DND-41 (cell line): ENCODE measurements at places on chromosomes 3 and 15.

DNA sequence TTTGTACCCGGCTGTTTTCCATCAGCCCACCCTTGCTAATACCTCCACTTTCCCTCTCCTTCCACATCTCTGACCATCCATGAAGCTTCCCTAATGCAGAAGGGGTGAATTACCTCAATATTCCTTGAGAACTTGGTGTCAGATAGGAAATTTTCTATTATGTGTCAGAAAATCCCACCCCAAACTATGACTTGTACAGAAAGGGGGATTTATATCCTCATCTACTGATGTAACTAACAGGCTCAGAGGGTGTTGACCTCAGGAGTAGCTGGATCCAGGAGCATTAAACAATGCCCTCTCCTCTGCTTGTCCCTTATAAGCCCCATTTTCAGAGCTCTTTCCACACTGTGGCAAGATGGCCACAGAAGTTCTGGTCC lies 242.8 kb upstream of the TLE3 start:
- no peak overlapping the region for H3K27ac ChIP-seq
- no peaks in the 10 kb centered on the region for H3K36me3 ChIP-seq
- H3K27me3 ChIP-seq = no peaks in the 10 kb centered on the region
- H3K4me1 ChIP-seq = no peaks in the 10 kb centered on the region
- no peak for DNase-seq

GRCh38 chr3:150333477-150333876 lies 74.6 kb upstream of the TSC22D2 start:
- H3K36me3 ChIP-seq = no peaks in the 10 kb centered on the region
- no peak overlapping the region for H3K27ac ChIP-seq
- H3K27me3 ChIP-seq = peaks cover 4% of the 10 kb centered on the region
- no peaks in the 10 kb centered on the region for H3K4me1 ChIP-seq
- DNase-seq = no peak

GRCh38 chr15:95141486-95141885 lies 910.1 kb downstream of the MCTP2 start:
- peaks cover 2% of the 10 kb centered on the region for H3K27me3 ChIP-seq
- no peaks in the 10 kb centered on the region for H3K4me1 ChIP-seq
- DNase-seq = no peak
- H3K27ac ChIP-seq = no peak overlapping the region
- H3K4me3 ChIP-seq = no peak overlapping the region
- H3K36me3 ChIP-seq = no peaks in the 10 kb centered on the region

- no peak for DNase-seq
- no peak overlapping the region for H3K4me3 ChIP-seq
- no peak overlapping the region for H3K27ac ChIP-seq
- no peaks in the 10 kb centered on the region for H3K4me1 ChIP-seq
Measured at GRCh38 chr3:156859578-156859977, 33.4 kb downstream of the LEKR1 start.

DNA sequence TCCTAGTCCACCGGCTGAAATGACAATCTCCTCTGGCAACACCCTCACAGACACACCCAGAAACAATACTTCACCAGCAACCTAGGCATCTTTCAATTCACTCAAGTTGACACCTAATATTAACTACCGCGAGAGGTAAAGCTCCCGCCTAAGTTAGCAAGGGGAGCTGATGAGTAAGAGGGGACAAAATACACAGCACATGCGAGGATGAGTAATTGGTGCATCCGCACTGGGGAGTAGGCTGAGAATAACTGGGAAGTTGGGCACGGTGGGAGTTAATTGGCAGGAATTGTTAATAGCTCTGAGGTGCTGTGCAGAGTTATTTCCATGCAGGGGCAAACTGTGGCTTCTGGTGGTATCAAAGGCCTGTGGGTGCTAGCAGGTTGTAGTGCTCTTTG lies 14.5 kb upstream of the PLD1 start:
- H3K27me3 ChIP-seq = peaks cover 9% of the 10 kb centered on the region
- no peaks in the 10 kb centered on the region for H3K4me1 ChIP-seq
- no peak overlapping the region for H3K27ac ChIP-seq
